A172 (cell line): ENCODE measurements at places on chromosomes 7 and 10. TPM values are rescaled to one million over a fixed set of nuclear protein-coding genes. Genes with fewer than 3 reads are reported as not detected.

ANXA8 gene
- 45.4 and 54.3 TPM in 2 replicates for total RNA-seq

GARIN1A gene
- total RNA-seq = not detected in 2 replicates

IDI2 gene
- not detected in 2 replicates for total RNA-seq

AP1S1 gene
- 332 and 409 TPM in 2 replicates for total RNA-seq

GRK5 gene
- 12.2 and 13.0 TPM in 2 replicates for total RNA-seq

DNA sequence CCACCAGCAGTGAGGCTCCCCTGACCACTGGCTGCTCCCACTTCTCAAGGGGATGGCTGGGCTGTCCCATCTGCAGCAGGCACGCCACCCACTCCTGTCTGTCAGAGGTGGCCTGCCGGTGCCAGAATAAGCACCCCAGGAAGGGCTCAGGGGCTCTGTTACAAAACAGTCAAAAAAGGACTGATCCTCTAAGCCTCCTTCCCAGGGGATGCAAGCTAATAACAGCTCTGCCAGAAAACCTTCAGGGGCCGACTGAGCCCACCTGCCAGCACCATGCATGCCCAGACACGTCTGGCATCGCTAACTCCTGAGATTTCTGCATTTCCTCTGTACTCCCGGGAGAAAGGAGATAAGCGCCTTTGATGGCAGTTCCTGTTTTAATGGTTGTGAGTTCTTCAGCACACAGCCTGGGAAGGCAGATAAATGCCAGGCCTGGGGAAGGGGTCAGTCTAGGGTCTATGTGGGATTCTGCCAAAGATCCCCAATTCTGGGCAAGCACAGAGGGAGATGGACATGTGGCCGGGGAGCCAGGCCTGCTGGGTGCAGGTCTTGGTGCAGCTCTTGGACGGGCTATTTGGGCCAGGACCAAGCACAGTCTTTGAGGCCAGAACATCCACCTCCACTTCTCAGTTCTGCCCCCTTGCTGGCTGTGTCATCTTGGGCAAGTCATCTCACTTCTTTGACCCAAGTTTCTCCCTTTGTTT is 128.4 kb downstream of the ARHGAP22 start:
- DNase-seq = no peak

DNA sequence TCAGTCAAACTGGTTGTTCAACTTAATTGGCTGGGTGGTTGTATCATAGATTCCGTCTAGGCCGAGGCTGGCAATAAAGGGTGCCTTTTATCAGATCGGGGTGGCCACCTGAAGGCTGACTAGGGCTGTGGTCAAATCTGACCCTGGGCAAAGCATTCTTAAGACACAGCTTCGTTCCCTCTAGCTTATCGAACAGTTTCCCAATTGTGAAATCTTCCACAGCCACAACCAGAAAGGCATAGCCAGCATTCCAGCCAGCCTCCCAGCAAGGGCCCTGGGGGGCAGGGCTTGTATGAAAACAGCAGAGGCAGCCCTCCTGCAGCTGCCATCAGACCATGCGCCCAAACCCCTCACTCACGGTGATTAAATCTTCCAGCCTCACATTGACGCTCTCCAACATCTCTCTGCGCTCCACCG is 42.5 kb upstream of the TMEM213 start:
- DNase-seq = peak; percentile 17

GRCh38 chr7:108448584-108449505 is 7.4 kb downstream of the NRCAM start:
- DNase-seq = no peak

DNA sequence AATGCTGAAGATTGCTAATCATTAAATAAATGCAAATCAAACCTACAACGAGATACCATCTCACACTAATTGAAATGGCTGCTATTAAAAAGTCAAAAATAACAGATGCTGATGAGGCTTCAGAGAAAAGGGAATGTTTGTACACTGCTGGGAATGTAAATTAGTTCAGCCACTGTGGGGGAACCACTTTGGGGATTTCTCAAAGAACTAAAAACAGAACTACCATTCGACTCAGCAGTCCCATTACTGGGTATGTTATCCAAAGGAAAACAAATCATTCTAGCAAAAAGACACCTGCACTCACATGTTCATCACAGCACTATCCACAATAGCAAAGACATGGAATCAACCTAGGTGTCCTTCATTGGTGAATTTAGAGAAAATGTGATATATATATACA is 379.0 kb upstream of the CNTNAP2 start:
- DNase-seq = no peak

GRCh38 chr7:5439572-5440496 is 16.2 kb upstream of the TNRC18 start:
- DNase-seq = no peak

DNA sequence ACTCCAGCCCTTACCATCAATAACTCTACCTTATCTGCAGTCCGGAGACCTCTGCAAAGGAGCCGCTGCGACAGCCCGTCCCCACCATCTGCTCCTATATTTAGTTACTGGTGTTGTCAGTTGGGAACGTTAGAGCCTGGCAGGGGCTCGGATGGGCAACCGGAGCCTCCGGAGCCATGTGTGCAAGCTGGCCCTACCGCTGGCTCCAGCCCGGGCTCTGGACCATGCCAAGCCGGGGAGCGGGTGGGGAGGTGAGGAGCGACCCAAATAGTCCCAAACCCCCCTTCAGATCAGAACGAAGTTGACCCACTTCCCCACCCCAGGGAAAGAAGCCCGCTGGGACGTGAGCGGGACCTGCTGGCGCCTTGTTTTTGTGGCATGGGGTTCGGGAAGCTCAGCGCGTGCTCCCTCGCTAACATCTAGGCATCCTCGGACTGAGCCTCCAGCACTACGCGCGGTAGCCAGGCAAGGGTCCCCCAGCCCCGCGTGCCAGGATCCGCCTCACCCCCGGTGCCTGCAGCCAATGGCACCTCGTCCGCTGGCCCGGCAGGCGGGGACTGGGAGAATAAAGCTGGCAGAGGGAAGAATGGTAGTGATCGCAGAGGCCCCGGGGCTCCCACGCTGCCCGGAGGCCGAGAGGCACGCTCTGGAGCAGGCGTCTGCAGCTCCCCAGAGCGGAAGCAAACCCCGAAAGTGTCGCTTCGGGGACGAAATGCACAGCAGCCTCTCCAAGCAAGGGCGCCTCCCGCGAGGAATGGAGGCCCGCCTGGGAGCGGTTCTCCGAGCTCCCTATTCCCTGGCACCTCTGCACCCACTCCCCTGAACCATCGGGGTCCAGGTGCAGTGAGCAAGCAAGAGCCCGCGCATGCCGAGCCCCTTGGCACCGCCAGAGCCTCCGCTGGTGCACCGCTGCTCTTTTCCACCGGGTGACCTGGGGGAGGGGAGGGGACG is 679 bp downstream of the LRRC20 start:
- no peak for DNase-seq

DNA sequence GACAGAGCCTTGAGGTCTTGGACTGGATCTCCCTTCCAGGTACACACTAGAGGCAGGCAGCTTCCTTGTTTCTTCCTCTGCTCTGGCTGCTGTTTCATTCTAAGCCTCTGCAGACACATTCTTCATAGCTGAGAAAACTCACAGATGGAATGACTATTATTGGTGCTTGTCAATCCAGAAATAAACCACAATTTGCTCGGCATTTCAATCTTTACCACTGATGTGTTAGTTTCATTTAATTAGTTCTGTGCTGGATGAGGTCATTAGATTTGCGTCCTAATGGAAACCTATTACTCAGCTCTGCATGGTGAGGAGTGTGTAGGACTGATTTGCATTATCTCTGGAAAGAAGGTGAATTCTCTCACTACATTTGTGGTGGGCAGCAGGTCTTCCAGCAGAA is 392.5 kb downstream of the NRG3 start:
- no peak for DNase-seq
